Chondrocyte (in vitro differentiated cells): ENCODE measurements at places on chromosomes 3 and 15. TPM values are rescaled to one million over a fixed set of nuclear protein-coding genes. Genes with fewer than 3 reads are reported as not detected.
A peak's percentile ranks its signal among the peaks of the same experiment; 100 is the strongest.

GRCh38 chr3:44130249-44130648 lies 111.4 kb upstream of the TOPAZ1 start:
- DNase-seq = no peak
- H3K27me3 ChIP-seq = peaks cover 15% of the 10 kb centered on the region
- no peak overlapping the region for H3K4me3 ChIP-seq
- H3K4me1 ChIP-seq = peaks cover 19% of the 10 kb centered on the region

CCDC54 gene
- not detected in 3 replicates for total RNA-seq

GRCh38 chr3:13879102-13879945 lies 547 bp downstream of the WNT7A start:
- H3K4me1 ChIP-seq = peaks cover 9% of the 10 kb centered on the region
- peak; percentile 92 for DNase-seq
- H3K27me3 ChIP-seq = peaks cover 74% of the 10 kb centered on the region
- peak overlapping the region; percentile 14 for H3K4me3 ChIP-seq

ROPN1 gene
- total RNA-seq = not detected in 3 replicates

MINDY4B gene
- not detected in 3 replicates for total RNA-seq

DNA sequence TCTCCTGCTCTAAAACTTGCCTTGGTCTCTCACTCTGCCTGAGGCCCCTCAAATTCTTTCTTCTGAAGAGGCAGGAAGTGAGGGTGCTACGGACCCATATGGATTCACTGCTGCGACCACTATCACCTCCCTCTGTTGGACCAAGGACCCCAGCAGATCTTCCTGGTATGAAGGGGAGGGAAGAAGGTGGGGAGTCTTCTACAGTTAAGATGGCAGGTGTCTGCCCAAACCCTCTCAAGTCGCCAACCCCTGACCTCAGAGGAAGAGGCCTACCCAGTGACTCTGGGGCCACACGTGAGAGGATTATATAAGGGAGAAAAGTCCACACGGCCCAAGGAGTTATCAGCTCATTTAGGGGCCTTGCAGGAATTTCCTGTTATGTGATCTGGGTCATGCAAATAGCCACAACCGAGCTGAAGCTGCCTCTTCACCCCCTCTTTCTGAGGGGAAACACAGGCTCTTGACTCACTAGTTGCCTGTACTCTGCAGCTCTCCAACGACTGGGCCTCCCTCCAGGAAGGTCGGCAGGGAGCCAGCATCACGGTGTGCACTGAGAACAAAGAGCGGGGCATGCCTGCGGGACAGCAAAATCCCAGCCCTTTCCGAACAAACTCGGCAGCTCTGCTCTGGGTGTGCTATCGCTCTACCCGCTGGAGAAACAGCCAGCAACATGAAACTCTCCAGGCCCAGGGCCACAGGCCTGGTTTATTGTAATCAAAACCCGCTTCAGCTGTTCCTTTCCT lies 116.0 kb downstream of the XXYLT1 start:
- peak overlapping the region; percentile 86 for H3K27ac ChIP-seq
- no peaks in the 10 kb centered on the region for H3K36me3 ChIP-seq
- peaks cover 65% of the 10 kb centered on the region for H3K4me1 ChIP-seq
- no peaks in the 10 kb centered on the region for H3K27me3 ChIP-seq
- H3K4me3 ChIP-seq = peak overlapping the region; percentile 4
- DNase-seq = no peak

ATG3 gene
- 41.2 to 48.7 TPM (median 42.7 TPM) in 3 replicates for total RNA-seq

DNA sequence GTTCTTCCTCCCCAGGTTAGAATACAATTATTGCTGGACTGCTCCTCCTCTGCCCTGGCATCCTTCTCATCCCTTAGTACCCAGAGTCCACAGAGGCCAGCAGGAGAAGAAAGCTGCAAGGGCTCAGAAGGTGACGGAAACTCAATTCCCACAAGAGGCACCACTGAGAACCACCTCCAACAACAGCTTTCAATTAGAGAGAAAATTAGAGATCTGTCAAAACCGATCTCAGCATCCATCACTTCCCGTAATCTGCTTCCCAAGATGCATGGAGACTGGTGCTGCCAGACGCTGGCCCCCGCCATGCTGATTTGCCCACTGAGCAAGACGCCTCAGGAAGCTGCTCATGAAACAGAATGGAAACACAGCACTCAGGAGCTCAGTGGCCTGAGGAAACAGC lies 135.0 kb upstream of the PRICKLE2 start:
- H3K27ac ChIP-seq = no peak overlapping the region
- DNase-seq = no peak
- peaks cover 23% of the 10 kb centered on the region for H3K4me1 ChIP-seq
- H3K27me3 ChIP-seq = no peaks in the 10 kb centered on the region

GRCh38 chr3:120280566-120280965 lies 4.5 kb downstream of the GPR156 start:
- no peak overlapping the region for H3K27ac ChIP-seq
- H3K4me1 ChIP-seq = peaks cover 5% of the 10 kb centered on the region
- DNase-seq = no peak

- H3K36me3 ChIP-seq = no peaks in the 10 kb centered on the region
- H3K4me3 ChIP-seq = no peak overlapping the region
- no peak overlapping the region for H3K27ac ChIP-seq
- H3K27me3 ChIP-seq = no peaks in the 10 kb centered on the region
Observed at GRCh38 chr3:66789580-66790237, 208.4 kb upstream of the KBTBD8 start.

DNA sequence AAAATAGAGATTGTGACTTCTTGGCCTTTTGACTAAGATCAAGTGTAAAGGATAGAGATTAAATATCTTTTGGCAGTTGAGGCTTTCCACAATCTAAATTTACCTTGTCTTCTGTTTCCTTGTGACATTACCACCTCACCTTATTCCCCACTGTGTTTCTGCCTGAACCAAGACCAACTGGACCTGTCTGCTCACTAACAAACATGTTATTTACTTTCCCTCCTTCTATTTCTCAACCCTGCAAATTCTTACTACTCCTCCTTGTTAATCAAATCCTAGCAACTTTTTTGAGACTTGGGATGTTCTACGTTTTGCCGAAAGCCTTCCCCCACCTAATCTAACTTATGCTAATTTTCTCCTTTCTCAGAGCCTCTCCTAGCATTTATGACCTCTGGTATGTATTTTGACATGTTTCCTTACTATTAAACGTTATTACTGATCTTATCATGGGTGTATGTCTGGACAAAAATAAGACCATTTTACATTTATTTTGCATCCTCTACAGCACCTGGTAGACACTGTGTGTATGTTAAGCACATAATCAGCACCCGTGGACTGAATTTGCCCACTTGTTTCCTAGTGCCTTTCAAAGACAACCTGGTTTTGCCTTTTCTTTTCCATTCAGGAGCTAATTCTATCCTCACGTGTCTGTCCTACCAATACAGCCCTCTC lies 7.6 kb upstream of the CCNL1 start:
- H3K4me3 ChIP-seq = no peak overlapping the region
- H3K27me3 ChIP-seq = no peaks in the 10 kb centered on the region
- peaks cover 1% of the 10 kb centered on the region for H3K36me3 ChIP-seq

- peaks cover 15% of the 10 kb centered on the region for H3K27me3 ChIP-seq
- H3K36me3 ChIP-seq = no peaks in the 10 kb centered on the region
- H3K27ac ChIP-seq = no peak overlapping the region
- no peak overlapping the region for H3K4me3 ChIP-seq
- no peak for DNase-seq
Observed at GRCh38 chr3:42713747-42714146, 11.1 kb upstream of the HHATL start.

DNA sequence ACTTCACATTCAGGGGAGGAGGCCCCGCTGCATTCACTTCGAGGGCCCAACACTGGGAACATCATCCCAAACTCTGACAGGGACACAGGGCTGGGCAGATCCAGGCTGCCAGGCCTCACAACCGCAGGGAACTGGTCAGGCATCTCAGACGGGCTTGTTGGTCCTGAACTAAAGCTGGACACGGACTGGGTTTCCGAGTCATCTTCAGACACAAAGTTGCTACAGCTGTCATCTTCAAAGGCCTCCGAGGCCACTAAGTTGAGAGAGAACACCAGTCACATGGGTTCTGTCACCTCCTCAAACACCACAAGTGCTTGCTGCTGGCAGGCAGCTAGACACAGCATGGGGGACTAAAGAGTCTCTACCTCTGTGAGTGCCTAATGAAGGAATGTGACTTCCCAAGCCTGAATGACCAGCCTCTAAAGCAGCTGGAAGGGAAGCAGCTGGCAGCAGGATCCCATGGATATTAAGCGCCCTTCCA lies 50.9 kb downstream of the CAPN7 start:
- no peaks in the 10 kb centered on the region for H3K27me3 ChIP-seq
- peaks cover 37% of the 10 kb centered on the region for H3K36me3 ChIP-seq
- no peaks in the 10 kb centered on the region for H3K4me1 ChIP-seq

DNA sequence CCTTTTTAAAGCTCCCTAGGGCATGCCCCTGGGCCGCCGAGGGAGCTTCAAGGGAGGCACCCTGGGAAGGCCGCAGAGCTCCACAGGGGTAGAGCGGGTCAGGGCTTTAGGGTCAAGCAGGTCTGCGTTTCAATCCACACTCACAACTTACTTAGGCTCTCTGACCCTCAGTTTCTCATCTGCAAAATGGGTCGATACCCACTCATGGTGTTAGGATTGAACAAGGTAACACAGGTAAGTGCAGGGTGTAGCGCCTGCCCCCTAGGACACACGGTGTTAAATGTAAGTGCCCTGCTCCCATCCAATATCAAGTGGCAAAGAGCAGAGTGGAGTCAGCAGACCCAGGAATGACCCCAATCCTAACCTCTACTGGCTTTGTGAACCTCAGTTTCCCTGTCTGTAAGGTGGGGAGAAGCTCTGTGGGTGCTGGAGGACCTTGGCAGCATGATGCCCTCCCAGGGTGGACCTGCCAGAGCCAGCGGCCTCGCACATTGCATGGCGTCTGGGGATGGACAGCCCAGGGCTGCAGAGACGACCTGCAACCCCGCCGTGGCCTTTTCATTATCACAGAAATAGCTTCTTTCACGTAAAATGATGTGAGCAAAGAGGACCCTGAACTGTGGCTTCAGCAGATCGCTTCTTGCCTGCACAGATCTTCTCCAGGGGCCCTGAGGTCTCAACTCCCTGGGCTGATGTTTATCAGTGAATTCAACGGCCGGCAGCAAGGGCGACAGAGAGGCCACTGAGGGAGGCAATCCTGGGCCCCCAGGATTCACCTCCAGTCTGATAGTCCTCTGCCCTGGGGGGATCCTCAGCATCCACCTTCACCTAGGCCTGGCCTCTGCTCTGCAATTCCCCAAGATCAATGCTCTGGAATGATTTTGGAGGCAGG lies 138.5 kb downstream of the CHSY1 start:
- peaks cover 15% of the 10 kb centered on the region for H3K4me1 ChIP-seq
- no peak overlapping the region for H3K27ac ChIP-seq
- H3K27me3 ChIP-seq = peaks cover 3% of the 10 kb centered on the region
- peaks cover 1% of the 10 kb centered on the region for H3K36me3 ChIP-seq
- H3K4me3 ChIP-seq = no peak overlapping the region

SHC4 gene
- total RNA-seq = 35.3 to 61.8 TPM (median 35.6 TPM) in 3 replicates

SLC22A14 gene
- 0.62 to 1.2 TPM (median 0.75 TPM) in 3 replicates for total RNA-seq

- H3K4me1 ChIP-seq = no peaks in the 10 kb centered on the region
- DNase-seq = no peak
- no peaks in the 10 kb centered on the region for H3K27me3 ChIP-seq
Observed at GRCh38 chr3:176850498-176850897, 346.8 kb downstream of the TBL1XR1 start.

GOLGA8R gene
- total RNA-seq = 3.4 to 8.5 TPM (median 4.4 TPM) in 3 replicates

REC114 gene
- not detected in 3 replicates for total RNA-seq

DNA sequence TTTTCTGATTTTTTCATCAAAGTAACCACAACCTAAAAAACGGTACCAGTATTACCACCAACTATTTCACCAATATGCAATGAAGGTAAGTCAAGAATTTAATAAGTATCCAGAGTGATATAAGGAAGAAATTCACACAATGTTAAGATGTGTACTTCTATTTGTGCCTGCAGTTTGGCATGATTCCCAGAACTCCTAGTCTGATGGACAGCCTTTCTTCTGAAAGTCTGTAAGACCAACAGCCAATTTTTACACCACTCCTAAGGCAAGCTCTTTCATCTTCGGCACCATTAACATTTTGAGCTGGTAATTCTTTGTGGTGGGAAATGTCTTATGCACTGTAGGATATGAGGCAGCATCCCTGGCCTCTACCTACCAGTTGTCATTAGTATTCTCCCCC lies 108.3 kb downstream of the VPS13C start:
- H3K4me1 ChIP-seq = peaks cover 11% of the 10 kb centered on the region
- no peaks in the 10 kb centered on the region for H3K27me3 ChIP-seq
- no peak overlapping the region for H3K27ac ChIP-seq
- H3K36me3 ChIP-seq = peaks cover 18% of the 10 kb centered on the region

DNA sequence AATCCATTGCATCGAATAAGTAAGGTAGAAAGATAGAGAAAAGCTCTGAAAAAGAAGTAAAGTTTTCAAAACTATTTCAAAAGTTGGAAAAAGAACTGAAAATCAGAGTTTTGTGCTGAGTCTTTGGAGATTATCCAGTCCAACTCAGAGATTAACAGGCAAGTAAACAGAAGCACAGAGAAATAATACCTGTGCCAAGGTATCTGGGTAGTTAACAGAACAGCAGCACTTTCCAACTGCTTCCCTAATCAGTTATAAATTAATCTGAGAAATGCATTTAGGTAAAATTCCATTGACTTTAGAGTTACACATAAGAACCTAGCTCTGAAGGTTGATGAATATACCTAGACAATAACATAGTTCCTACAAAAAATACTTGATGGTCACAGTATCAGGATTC lies 355.3 kb downstream of the TBC1D5 start:
- H3K4me3 ChIP-seq = no peak overlapping the region
- H3K4me1 ChIP-seq = peaks cover 4% of the 10 kb centered on the region
- peaks cover 10% of the 10 kb centered on the region for H3K36me3 ChIP-seq

DNA sequence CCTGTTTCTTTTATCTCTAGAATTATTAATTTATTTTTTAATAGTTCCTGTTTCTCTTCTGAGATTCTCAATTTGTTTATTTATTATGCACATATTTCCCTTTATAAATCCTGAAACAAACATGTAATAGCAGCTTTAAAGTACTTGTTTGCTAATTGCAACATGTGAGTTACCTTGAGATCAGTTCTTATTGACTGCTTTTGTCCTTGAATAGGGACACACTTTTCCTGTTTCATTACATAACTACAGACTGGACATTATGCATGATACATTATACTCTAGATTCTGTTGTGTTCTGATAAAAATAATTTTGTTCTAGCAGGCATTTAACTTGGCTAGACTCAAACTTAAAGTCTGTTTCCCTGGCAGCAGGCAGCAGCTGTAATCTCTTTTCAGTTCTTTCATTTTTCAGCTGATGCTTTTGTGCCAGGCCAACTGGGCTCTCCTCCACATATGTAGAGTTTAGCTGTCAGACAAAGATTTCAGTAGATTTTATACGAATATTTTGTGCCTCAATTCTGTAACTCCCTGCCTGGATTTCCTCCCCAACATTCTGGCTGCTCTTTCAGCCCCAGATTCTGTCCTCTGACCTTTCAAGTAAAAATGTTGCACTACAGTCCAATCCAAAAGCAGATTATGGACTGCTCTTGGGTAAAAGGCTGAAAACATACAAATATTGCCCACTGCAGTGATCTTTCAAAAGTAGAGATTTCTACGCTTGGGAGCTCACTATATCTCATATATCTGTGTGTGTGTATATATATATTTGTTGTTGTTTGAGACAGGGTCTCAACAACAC lies 41.9 kb downstream of the PCOLCE2 start:
- H3K27ac ChIP-seq = no peak overlapping the region
- no peak overlapping the region for H3K4me3 ChIP-seq
- no peaks in the 10 kb centered on the region for H3K27me3 ChIP-seq
- H3K4me1 ChIP-seq = no peaks in the 10 kb centered on the region
- H3K36me3 ChIP-seq = no peaks in the 10 kb centered on the region
- DNase-seq = no peak

FSIP1 gene
- 0.40 to 2.9 TPM (median 0.79 TPM) in 3 replicates for total RNA-seq

GRCh38 chr3:154904328-154904727 lies 175.8 kb upstream of the MME start:
- H3K27me3 ChIP-seq = peaks cover 4% of the 10 kb centered on the region
- peaks cover 17% of the 10 kb centered on the region for H3K4me1 ChIP-seq
- DNase-seq = no peak
- no peaks in the 10 kb centered on the region for H3K36me3 ChIP-seq
